Posterior vena cava (tissue), 2 donors: ENCODE measurements at places on chromosomes 12 and 14. TPM values are rescaled to one million over a fixed set of nuclear protein-coding genes. Genes with fewer than 3 reads are reported as not detected.

DNA sequence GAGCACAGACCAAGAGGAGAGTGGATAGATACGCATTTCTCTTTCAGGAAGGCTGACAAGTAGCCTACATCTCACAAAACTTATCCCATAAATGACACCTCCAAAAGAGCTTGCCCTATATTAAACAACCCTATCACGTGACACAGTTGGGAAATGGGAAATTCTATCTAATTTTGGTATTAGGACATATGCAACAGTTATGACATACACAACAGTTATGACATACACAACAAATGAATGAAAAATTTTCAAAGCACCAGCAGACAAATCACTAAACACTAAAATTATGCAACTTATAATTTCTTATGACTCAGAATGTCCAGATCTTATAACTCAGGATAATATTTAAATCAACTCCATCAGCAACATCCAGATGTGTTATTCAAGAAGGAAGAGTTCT is 54.1 kb downstream of the DUSP16 start:
- no peak for DNase-seq

- DNase-seq: peak; percentile 32
Measured at GRCh38 chr12:46908236-46908935, 82.6 kb upstream of the SLC38A4 start.

- DNase-seq: no peak
Measured at GRCh38 chr12:119201789-119202543, 23.2 kb downstream of the HSPB8 start.

DNA sequence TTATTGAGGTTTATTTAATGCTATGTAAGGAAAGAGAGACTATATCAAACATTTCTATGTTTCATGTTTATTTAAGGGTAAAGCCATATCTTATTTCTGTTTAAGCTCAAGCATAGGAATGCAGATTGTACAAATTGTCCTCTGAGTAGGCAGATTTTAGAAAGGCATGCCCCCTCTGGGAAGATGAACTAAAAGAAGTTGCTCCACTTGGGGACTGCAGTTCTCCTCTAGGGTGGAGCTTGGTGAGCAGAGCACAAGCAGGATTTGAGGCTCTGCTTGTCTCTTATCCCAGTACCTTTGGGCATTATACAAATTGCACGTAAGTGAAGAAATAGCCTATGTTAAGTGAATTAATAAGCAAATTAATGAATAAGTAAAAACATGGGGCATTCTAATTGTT is 96.2 kb upstream of the PDE3A start:
- DNase-seq: no peak

- DNase-seq: no peak
Measured at GRCh38 chr12:46959502-46959901, 119.9 kb upstream of the PCED1B start.

- DNase-seq: peak; percentile 91
Measured at GRCh38 chr12:53051058-53051880, 1.4 kb downstream of the TNS2 start.

KRT6A gene
- total RNA-seq: not detected

- DNase-seq: no peak
Measured at GRCh38 chr14:70708717-70709570, 67.2 kb downstream of the TTC9 start.
